RKO (cell line): ENCODE measurements at places on chromosomes 12 and 14.

- DNase-seq = no peak
Measured at GRCh38 chr14:63855281-63855680, 2.5 kb downstream of the SYNE2 start.

- DNase-seq = no peak
Measured at GRCh38 chr12:121279507-121279915, 17.0 kb downstream of the CAMKK2 start.

- no peak for DNase-seq
Measured at GRCh38 chr12:92721130-92721529, 18.3 kb downstream of the PLEKHG7 start.

DNA sequence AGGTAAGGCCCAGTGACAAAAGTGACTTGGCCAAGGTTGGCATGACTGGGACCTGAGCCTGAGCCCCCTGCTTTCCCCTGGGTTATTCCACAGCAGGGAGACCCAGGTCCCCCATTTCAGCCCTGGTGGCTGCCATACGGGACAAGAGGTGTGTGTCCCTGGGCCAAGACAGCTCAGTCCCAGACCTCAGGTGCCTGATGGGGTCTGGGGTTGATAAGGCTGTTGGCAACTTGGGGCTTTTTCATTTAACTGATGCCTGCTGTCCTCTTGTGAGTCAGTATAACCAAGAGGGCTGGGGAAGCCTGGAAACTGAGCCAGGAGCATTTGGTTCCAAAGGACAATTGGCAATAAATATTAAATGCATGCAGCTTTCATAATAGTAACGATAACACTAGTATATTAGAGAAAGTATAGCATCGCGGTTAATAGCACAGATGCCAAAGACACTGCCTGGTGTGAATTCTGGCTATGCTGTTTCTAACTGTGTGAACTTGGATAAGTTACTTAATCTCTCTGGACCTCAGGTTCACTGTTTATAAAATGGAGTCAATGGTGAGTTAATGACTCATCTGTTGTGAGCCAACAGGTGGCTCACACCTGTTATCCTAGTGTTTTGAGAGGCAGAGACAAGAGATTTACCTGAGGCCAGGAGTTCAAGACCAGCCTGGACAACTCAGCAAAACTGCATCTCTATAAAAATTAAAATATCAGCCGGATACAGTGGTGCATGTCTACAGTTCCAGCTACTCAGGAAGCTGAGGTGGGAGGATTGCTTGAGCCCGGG is 898 bp downstream of the SDSL start:
- DNase-seq = peak; percentile 33

DNA sequence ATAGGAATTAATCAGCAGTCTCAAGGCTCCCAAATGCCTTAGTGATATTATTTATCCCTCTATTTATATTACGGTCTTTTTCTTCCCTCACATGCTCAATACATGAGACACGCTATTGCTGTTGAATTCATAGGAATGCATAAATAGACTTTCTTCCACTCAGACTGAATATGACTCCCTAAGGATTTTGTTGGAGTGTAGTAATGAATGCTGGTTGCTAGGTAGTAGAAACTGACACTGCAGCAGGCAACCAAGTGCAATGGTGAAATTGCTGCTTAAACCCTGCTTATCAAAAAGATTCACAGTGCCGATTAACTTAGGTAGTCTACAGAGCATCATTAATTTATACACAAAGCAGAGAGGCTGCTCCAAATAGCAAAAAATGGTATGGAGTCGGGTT is 168.2 kb downstream of the KCNC2 start:
- no peak for DNase-seq

GRCh38 chr14:69315301-69315700 is 55.3 kb downstream of the GALNT16 start:
- DNase-seq = no peak

GRCh38 chr14:76126076-76126475 is 25.6 kb upstream of the GPATCH2L start:
- DNase-seq = no peak
